ENCODE measurements at places on chromosomes 12 and 14.

DNA sequence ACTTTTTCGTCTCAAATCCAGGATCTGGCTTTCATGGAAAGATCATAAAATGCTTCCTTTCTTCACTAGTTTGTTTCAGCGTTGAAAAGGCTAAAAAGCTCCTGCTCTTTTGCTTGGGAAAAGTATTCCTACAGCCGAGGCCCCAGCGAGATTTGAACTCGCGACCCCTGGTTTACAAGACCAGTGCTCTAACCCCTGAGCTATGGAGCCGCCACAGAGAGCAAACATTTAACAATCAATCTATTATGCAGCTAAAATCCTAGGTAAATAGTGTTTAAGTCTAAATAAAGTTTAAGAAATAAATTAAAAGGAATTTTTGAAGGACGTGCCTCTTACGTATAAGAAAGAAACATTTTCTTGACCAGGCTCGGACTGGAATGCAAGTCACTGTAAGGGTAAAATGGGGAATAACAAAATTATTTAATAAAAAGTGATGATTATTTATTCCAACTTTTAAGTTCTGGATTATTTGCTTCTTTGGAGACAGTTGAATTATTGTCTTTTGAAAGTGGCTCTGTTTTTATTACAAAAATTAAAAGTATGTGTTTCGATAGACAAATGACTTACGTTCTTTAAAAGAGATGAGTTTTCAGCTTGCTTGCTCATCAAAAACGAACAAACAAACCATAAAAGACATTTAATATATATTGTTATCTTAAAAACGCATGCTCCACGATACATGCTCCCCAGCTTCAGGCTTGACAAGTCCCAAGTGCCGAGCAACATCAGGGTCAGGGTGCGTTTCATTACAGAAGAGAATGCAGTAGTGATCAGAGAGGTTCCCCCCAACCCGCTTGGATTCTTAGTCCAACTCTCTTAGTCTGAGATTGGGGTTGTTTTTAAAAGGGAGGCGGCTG lies 10.2 kb downstream of the OR6S1 start:
- no peak for DNase-seq

GRCh38 chr14:70873627-70874026 lies 33.6 kb upstream of the PCNX1 start:
- DNase-seq, result no peak

GRCh38 chr12:120498870-120499515 lies 3.1 kb downstream of the DYNLL1 start:
- no peak for DNase-seq

DNA sequence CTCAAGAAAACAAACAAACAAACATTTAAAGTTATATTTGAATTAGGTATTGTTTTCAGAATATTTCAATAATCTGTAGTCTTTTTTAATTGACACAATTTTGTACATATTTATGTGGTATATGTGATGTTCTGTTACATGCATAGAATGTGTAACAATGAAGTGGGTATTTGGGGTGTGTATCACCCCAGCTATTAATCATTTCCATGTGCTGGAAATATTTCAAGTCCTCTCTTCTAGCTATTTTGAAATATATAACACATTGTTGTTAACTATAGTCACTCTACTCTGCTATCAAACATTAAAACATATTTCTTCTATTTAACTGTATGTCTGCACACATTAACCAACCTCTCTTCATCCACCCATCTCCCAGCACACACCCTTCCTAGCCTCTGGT lies 32.0 kb upstream of the SIX1 start:
- no peak for DNase-seq

- no peak for DNase-seq
Measured at GRCh38 chr12:19575337-19576243, 136.3 kb downstream of the AEBP2 start.

GRCh38 chr12:32548691-32549281 lies 130.3 kb upstream of the DNM1L start:
- DNase-seq, result no peak

GRCh38 chr12:71626768-71627167 lies 36.9 kb downstream of the ZFC3H1 start:
- DNase-seq, result no peak

- no peak for DNase-seq
Measured at GRCh38 chr12:53791735-53792326, 40.1 kb upstream of the CISTR start.

Measured in D721Med (cell line).